Amniotic stem cell (primary cell): ENCODE measurements at places on chromosomes 7 and 10.

DNA sequence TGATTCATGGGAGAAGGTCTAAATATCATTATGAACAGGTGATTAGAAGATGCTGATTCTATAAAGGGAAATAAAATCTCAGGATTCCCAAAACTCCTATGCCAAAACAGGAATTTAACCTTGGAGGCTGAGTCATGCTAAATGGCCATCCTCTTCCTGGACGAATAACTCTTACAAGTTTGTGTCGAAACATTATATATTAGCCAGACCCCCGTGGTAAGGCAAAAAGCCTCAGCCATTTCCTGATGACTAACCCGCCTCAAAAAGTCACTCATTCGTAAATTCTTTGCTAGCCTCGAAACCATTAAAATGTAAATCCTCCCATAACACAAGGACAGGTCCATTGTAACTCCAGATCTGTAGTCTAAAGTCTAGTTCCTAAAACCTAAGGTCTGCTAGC is 32.0 kb downstream of the CUL2 start:
- peak; percentile 74 for DNase-seq

- no peak for DNase-seq
Measured at GRCh38 chr10:1747590-1748157, 10.3 kb upstream of the ADARB2 start.

DNA sequence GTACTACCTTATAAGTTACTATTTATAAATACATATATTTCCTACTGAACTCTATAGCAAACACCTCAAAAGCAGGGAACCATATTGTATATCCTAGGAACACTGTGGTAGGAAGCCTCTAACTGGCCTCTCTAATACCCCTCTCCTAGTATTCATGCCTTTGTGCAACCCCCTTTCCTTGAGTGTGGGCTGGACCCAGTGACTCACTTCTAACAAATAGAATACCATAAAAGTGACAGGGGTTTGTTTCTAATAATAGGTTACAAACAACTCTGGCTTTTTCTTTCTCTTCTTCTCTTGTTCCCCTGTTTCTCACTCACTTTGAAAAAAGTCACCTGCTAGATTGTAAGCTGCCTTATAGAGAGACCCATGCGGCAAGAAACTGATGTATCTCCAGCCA is 51.6 kb upstream of the MACC1 start:
- DNase-seq: no peak

GRCh38 chr10:92740762-92741161 is 51.0 kb downstream of the HHEX start:
- DNase-seq: peak; percentile 14

- DNase-seq: no peak
Measured at GRCh38 chr7:108643136-108643535, 73.5 kb downstream of the DNAJB9 start.
